ENCODE measurements at places on chromosomes 1 and 21.

DNA sequence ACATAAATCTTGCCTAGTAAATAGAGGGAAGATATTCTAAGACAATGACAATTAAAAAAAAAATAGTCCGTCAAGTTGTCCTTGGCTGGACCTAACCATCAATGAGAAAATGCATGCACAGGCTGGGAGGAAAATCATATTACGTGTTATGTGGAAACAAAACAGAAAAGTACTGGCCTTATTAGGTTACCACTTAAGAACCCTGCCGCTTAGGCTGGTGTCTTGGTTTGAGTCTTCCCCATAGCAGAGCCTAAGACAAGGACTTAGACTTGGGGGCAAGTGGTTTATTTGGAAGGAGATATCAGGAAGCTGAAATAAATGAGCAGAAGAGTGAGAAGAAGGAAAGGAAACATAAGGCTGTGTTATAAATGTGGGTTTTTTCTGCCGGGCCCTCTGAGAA, 186.4 kb downstream of the MRPL39 start:
- no peak for DNase-seq

- no peak for DNase-seq
Measured at GRCh38 chr1:88126467-88126866, 557.6 kb upstream of the PKN2 start.

DNA sequence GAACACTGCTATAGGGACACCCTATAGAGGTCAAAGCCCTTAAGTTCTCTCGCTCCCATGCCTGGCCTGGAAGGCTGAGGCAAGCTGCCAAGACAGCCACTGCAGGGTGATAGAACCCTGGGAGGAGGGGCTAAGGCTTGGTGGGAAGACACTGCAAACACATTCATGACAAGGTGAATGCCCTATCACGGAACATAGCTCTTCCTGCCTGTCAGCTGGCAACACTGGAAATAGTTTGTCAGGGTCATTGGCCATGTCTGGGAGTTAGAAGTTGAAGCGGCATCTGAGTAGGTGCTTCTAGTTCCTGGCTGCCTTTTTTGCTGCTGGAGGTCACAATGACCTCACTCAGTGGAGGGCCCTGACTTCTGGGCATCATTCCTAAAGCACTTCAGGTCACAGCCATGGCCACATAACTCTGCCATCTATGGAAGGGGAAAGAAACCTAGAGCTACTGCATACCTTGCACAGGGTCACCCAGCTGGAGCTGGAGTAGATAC, 4.2 kb downstream of the FABP3 start:
- DNase-seq, result no peak

- no peak for DNase-seq
Measured at GRCh38 chr21:28858424-28858823, 134.3 kb downstream of the LTN1 start.

DNA sequence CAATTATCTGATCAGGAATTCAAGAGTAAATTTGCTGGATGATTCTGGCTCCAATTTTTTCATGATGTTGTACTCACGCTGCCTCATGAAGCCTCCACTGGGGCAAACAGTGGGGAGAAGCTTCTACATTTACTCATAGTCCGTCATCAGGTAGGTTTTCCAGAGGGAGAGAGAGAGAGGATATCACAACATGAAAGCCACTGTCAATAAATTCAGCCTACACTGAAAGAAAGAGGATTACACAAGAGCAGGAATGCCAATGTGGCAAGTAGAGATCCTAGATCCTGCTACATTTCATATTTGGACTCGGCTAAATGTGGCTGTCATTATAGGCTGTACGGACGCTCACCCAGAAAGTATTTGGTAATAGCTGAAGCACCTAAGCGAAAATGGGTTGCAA, 819.9 kb downstream of the BRINP3 start:
- DNase-seq, result no peak

- no peak for DNase-seq
Measured at GRCh38 chr1:63701187-63701586, 72.6 kb upstream of the ROR1 start.

DNA sequence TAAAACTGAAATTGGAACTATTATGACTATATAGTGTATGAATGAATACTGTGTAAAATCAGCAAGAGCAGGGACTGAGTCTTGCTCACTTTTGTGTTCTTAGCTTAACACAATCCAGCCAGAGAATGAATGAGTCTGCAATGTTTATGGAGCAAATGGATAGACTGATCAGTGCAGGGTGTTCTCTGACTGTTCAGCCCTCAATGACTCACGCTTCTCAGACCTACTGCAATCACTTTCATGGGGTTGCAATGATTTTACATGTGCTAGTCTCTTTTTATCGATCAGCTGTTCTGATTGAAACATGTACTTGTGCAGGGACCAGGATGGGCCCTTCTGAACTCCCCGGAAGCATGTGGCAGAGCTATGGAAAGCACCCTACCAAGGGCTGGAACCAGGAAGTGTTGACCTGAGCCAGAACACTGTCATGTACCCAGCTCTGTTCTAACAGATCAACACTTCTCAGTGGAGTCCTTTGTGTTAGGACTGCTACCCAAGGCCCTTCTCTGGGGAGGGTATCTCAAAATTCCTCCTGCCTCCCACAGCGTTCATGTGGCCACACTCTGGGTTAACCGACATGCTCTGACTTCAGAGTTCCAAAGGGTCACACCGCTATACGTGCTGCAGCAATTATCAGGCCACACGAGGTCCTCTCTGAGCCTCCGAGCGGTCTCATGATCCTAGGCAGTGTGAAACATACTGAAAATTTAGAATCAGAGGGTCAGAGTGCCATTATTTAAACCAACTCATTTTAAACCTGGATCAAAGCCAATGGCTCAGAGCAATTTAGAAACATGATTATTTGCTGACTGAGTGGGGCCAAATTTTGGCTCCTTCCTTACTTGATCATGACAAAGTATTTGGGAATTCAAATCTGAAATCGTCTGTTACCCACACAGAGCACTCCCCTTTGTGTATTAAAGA, 35.2 kb downstream of the GRIK1 start:
- no peak for DNase-seq

GRCh38 chr1:180188091-180188506, 33.4 kb downstream of the QSOX1 start:
- DNase-seq, result no peak

DNA sequence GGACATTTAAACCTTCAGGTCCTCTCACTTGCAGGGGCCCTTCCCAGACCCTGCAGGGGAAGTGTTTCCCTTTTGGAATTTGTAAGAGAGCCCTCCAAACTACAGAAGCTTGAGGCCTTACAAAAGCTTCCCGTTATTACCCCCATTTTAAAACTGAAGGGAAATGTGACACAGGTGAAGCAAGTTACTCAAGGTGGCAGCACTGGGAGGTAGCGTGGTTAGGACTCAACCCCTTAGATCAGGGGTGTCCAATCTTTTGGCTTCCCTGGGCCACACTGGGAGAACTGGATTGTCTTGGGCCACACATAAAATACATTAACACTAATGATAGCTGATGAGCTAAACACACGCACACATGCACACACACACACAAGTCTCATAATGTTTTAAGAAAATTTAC, 15.8 kb upstream of the ZC3H12A start:
- no peak for DNase-seq

GRCh38 chr1:47787560-47787959, 209.6 kb downstream of the TRABD2B start:
- DNase-seq, result no peak

DNA sequence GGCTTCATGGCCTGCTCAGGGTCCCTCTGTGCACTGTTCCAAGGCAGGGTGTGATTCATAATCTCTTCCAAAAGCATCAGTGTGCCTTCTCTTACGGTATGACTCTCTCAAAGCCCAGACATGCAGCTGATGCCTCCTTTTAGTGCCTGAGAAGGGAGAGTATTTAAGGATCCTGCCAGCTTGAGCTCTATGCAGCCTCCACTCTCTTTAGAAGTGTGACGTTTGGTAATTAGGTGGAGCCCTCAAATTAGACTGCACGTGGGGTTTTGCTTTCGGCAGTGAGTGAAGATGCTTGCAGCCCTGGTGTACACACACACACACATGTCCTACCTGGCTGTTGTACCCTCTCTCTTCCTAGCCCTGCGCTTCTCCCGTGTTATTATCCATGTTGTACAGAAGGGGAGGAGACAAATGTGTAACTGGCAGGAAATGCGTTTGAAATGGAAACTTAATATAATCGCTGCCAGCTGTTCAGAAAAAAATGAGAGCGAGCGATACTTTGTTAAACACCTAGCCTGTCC, 2.6 kb upstream of the C1orf174 start:
- no peak for DNase-seq

GRCh38 chr1:244181867-244182266, 130.8 kb downstream of the ZBTB18 start:
- no peak for DNase-seq

GRCh38 chr1:145858238-145858900, 512 bp downstream of the PIAS3 start:
- DNase-seq, result peak; percentile 39

GRCh38 chr1:180909005-180909414, 3.7 kb upstream of the KIAA1614 start:
- no peak for DNase-seq

- DNase-seq, result no peak
Measured at GRCh38 chr1:229344937-229345684, 2.3 kb upstream of the CCSAP start.

- no peak for DNase-seq
Measured at GRCh38 chr1:201683397-201683796, 144.5 kb downstream of the NAV1 start.

- DNase-seq, result no peak
Measured at GRCh38 chr1:85550784-85551516, 29.6 kb upstream of the CCN1 start.

DNA sequence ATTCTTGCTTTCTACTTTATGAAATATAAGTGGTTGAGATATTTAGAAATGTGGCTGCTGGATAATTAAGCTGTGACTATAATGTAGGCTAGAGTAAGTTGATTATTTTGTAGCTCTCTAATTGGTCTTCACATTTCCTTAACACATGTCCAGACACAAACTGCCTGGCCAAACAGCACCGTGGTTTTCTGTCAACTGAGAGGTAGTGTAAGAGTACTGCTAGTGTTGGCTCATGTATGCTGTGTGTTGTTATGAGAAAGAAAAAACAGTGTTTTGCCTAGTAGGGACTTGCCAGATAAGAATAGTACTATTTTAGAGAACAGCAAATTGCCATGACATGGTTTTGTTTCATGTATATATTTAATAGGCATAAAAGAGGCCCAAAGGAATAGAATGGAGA, 37.1 kb downstream of the TMED5 start:
- DNase-seq, result no peak

DNA sequence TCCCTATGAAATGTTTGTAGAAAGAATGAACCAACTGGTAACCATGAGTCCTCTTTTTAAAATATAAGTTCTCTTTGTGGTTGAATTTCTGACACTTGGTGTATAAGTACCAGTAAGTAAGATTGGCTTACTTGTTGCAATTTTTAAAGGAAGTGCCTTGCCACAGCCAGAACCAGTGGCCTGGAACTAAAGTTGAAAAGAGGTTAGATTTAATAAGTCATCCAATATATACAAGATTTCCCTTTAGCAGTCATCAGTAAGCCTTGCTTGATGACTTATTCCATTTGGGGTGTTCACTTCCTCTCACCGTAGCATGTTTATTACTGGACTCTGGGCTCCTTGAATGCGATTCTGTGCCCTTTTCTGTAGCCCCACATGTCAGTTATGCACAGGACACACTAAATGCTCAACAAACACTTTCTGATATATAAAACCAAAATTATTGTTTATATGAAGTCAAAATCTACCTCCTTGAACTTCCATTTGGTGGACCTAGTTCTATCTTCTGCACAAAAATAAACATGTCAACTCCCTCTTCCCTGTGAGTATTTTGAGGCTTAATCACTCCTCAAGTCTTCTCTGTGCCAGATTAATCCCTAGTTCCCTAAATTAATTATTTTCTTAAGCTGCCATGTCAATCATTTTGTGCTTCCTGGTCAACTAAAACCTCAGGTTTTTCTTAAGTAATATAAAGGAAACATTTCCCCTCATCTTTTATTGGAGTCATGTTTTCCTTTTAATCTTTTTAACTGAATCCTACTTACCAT, 218.1 kb downstream of the ST6GALNAC3 start:
- DNase-seq, result no peak

DNA sequence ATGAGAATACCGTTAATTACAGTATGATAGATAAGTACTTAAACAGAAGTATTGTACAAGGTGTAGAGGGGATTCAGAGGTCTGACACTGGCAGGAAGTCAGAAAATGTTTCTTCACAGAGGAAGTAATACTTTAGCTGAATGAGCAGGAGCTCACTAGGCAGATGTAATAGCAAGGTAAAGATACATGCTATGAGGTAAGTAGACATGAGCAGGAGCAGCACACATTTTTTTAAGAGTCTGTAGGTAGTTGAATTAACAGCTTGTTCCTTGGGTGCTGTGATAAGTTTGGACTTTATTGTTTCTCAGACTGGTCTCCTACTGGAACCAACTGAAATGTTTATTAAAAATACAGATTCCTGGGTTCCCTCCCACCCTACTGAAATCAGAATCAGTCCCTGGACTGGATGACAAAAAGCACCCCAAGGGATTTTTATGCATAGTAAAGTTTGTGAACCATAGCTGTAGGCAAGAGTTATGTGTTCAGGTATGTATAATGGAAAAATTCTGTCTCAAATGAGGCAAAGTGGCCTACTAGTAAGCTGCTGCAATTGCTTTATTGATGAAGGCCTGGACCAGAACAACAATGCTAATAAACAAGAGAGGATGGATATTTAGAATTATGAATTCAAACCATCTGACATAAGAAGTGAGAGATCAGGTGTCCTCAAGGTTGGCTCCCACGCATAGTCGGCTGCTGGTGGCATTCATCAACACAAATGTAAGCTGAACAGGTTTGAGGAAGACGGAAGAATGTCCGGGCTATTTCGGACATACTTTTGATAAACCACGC, 902 bp downstream of the AP4B1 start:
- peak; percentile 1 for DNase-seq

DNA sequence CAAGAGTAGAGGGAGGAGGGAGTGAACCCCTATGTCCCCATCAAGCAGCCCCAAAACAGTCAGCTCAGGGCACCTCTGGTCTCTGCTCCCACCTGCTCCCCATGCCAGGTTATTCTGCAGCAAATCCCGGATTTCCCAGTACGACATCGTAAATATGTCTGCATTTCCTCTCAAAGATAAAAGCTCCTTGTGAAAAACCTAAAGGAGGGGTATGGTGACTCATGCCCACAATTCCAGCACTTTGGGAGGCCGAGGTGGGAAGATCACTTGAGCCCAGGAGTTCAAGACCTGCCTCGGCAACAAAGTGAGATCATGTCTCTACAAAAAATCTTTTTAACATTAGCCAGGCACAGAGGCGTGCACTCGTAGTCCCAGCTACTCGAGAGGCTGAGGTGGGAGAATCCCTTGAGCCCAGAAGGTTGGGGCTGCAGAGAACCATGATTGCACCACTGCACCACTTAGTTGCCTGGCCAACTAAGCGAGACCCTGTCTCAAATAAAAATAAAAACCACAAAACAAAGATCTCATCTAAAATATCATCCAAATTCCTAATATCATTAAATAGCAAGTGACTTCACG, 7.1 kb downstream of the ACOT7 start:
- DNase-seq, result no peak

GRCh38 chr1:200877839-200878551, 5.2 kb downstream of the GPR25 start:
- DNase-seq, result peak; percentile 55
